ENCODE measurements at places on chromosomes 6 and 20.

DNA sequence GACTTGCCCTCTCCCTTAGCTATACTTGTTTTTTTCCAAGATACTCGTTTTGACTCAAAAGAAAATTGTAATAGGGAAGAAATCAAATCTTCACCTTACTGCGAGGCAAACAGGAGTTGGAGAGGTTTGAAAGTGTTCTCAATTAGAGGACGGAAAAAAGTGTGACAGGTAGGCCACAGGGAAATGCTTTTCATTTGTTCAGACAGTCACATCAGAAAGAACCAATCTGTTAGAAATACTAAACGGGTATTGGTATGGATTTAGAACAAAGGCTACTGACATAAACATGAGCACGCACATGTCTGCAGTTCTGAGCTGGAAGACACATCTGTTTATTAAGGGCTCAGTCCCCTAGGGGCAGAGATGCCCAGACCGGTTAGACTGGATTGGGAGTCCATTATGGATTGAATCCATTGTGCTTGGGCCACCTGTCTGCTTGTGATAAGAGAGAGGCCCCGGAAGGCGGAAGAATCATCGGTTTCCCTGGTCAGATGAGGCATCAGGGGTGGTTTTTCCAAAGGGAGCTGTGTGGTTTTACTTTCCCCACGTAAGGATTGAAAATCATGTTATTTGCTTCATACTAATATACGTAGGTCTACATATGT is 220.9 kb upstream of the MYLIP start:
- DNase-seq: no peak

DNA sequence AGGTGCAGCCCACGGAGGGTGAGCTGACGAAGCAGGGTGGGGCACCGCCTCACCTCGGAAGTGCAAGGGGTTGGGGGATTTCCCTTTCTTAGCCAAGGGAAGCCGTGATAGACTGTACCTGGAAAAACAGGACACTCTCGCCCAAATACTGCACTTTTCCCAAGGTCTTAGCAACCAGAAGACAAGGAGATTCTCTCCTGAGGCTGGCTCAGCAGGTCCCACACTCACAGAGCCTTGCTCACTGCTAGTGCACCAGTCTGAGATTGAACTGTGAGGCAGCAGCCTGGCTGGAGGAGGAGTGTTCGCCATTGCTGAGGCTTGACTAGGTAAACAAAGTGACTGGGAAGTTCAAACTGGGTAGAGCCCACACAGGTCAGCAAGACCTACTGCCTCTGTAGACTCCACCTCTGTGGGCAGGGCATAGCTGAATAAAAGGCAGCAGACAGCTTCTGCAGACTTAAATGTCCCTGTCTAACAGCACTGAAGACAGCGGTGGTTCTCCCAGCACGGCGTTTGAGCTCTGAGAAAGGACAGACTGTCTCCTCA is 28.0 kb downstream of the SYNE1 start:
- DNase-seq: no peak

DNA sequence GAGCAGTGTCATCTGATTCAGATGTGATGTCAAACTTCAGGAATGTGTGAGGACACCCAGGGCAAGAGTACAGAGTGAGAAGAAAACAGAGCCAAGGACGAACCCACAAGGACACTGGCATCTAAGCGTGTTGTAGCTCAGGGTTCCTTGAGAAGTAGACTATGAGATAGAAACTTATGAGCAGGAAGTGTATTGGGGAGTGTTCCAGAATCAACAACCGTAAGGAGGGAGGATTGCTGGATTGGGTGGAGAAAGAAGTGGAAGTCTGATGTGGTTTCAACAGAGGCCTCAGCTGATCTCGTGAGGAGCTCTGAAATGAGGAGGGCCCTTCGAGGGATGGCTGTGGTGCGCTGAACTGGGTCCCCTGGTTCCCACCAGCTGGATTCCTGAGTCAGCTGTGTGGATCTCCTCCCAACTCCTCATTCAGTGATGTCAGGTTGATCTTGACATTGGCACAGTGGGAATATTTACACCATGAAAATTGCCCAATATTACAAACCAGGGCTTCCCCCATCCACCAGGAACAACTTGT is 25.7 kb upstream of the IGF2R start:
- no peak for DNase-seq

DNA sequence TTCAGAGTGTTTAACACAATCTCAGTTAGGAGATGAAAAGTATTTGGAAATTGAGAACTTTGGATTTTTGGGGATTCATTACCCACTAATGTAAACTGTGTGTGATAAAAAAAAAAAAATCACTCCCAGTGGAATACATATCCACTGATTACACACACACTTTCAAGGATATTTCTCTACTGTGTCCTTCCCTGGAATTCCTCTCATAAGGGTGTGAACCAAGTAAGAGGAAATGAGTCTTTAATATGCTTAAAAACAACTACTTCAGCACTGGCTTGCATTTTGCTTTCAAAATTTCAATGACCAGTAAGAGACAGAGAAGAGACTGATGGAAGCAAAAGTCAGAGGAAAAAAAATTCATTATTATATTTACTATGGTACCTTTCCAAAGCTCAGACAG is 24.5 kb upstream of the MYCT1 start:
- no peak for DNase-seq

DNA sequence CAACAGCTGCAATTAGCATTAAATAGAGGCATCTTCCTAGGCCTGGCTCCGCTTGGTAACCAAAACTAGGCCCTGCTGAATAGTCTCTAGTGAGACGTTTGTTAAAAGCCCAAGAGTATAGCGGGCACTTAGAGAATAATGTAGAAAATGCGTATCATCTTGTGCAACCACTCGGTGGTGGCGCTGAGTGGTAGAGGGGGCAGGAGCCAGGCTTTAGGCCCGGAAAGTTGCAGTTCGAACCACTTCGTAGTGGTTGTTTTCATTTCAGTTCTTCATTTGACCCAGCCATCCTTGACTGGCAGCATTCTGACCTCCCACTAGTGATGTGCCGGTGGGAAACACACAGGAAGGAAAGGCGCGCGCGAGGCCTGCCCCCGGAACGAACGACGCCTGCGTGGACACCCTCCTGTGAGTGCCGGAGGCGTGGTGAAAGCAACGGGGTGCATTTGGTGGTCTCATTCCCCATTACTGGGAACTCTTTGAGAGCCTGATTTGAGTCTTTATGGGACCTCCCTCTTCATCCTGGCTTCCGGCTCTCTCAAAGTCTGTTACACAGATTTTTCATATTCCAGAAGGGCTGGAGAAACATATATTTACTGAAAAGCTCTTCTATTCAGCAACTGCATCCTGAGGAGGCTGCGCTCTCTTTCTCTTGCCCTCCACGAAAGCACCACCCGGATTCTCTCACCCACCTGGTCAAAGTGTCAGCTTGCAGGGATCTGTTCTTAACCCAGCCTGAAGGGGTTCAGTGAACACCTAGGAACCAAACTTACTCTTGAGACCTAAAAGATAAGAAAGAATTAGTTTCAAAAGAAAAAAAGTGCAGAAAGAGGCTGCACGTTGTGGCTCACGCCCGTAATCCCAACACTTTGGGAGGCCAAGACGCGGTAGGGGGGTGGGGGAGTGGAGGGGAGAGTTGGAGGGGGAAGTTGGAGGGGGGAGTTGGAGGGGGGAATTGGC is 18.2 kb downstream of the GPX5 start:
- DNase-seq: no peak

- no peak for DNase-seq
These were observed 35.0 kb upstream of the TRAM2 start for GRCh38 chr6:52611833-52612232.

DNA sequence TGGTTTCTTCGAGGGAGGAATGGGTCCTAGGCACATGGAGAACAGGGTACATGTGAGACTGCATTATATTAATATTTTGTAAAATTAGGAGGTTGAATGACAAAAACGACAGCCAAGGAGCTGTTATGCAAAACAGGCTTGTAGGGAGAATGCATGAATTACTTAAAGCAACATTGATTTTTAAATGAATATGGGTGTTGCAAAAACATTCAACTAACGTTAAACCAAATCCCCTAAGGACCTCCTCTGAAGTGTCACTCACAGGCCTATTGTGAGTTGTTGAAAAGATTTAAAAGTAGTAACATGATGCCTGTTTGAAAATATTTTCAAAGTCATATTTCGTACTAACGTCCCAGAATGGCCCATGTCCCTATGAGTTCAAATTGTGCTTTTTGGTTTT is 21.9 kb downstream of the FBXL4 start:
- no peak for DNase-seq

DNA sequence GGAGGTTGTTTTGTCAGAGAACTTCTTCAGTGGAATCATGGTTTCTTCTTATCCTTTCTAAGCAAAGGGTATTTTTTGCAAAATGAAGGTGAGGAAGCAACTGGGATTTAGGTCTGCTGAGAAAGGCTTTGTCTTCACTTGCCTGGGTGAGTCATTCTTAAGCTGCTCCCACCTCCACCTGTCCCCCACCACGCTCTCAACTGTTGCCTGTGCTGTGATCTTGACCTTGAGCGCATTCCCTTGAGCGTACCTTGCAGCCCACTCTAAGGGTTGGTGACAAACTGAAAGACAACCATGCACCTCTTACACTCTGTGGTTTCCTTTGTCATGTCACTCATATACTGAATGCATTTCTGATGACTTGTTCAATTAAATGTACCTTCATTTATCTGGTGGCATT is 641.1 kb downstream of the RNF144B start:
- DNase-seq: no peak

DNA sequence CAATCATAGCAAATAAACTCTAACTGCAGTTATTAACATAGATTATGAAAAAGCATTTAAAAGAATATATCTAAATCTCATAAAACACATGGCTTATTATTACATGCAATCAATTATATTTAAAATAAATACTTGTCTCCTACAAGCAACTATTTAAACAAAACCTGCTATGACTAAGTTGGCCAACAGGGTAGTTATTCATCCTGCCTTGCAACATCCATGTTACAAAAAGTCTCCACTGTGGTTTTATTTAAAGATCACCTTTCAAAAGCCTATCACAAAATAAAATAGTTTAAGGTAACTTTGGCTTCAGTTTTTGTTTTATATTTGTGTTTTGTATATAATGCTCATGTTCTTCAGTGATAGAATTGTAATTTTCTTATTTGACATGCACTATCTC is 1127.0 kb upstream of the MAP3K7 start:
- DNase-seq: no peak

- DNase-seq: no peak
These were observed 87.0 kb upstream of the CEP162 start for GRCh38 chr6:84314377-84314898.

GRCh38 chr6:11921017-11921438 is 91.1 kb upstream of the HIVEP1 start:
- no peak for DNase-seq

GRCh38 chr6:90478278-90478677 is 108.6 kb downstream of the MAP3K7 start:
- no peak for DNase-seq

DNA sequence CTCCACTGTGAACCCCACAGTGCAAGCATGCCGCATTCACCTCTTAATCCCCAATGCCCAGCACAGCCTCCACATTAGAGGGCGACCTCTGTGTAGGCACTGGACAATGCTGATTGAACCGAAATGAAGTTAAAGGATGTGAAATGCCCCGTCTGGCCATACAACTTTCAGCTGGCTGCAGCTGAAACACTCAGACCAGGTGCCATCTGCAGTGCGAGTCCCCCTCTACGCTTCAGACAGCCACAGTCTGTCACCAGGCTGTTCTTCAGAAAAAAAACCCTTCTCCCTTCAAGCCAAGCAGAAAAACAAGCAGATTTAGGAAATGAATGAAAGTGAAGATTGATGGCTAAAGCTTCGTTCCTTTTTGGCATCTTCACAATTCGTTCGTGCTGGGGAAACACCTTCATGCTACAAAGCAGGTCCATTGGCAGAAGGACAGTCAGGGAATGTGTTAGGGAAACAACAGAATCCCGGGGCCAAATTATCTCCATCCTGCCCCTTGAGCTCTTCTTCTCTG is 44.7 kb downstream of the TNFAIP3 start:
- DNase-seq: no peak

Measured in esophagus squamous epithelium (tissue), 5 donors.